EH (cell line): ENCODE measurements at places on chromosomes 16 and 17.

DNA sequence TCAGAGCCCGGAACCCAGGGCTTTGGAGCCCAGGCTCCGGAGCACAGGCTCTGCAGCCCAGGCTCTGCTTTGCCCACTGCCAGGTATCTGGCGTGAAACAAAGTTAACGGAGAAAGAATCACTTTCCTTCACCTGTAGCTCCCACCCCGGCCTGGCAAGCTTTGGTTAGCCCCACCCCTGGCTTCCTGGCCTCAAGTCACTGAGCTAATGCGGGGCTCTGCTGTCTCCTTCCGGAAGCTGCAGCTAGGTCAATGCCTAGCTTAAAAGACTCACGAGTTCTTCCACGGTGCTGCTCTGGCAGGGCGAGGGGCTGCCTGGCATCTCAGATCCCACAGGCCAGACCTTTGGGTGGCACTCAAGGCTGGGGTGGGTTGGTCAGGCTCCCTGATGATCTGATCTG, 21.1 kb upstream of the SPPL2C start:
- DNase-seq, result no peak

- DNase-seq, result no peak
Measured at GRCh38 chr16:11658896-11659708, 9.2 kb upstream of the SNN start.

GRCh38 chr17:9696279-9697044, 51.1 kb downstream of the USP43 start:
- no peak for DNase-seq

DNA sequence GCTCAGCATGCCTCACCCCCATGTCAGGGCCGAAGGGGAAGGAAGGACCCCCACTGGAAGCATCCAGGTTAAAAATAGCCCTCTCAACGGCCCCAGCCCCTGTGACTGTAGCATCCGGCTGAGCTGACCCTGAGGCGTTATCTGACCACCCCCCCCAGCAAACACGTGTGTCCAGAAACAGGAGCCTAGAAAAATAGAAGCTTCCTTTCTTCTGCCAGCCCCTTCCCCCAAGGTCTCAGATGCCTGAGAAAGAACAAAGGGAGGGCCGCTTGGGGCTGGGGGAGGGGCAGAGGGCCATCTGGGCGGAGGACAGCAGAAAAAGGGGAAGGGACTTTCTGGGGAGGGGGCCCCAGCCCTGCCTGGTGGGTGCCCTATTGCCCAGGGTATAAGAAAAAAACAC, 55.8 kb downstream of the ACTG1 start:
- DNase-seq, result no peak

DNA sequence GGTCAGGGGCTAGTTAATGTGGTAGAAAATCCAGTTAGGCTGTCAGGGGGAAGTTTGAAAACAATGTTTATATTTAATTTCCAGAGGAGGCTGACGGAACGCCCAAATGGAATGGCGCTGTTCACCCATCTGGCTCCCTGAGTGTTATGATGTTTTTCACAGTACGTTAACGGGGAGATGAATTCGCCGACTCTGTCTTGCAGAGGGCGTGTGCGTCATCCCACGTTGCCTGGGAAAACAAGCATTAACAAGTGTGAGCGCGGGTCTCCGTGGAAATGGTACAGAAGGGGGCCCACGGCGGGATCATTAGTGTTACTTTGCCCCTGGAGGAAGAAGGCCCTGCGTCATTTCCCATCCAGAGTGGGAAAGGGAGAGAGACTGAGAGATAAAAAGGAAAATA, 29.6 kb downstream of the RGS9 start:
- no peak for DNase-seq

- peak; percentile 69 for DNase-seq
Measured at GRCh38 chr16:59044616-59045015, 310.5 kb upstream of the GOT2 start.

GRCh38 chr16:83409347-83409746, 398.4 kb upstream of the HSBP1 start:
- DNase-seq, result no peak

DNA sequence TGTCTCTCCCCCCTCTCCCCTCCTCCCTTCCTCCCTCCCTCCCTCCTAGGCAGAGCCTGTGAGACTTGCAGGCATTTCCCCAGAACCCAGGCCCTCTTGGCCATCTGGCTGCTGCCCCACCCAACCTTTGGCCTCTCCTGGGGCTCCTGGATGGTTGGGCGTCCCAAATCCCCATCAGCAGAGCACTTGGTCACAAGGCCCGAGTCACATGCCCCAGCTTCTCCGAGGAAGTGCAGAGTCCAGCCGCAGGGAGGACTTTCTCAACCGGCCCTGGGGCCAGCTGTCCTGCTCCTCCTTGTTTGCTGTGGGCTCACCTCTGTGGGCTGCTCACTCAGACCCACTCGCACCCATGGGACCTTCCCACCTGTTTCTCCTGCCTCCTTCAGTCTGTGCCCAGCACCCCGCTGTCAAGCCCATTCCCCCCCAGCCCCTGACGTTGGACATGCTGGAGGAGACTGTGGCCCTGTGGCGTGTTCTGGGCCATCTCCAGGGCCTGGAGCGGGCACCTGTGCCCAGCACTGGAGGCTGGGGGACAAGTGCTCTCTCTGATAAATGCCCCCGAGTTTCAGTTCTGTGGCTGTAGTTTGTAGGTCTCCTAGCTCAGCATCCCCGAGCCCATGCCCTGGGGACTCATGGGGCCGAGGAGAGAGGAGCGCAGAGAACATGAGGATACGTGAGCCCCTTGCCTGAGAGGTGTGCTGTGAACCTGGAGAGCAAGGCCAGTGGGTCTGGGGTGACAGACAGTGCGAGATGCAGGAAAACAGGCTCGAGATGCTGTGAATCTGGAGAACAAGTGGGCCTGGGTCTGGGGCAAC, 42.3 kb upstream of the ZNF750 start:
- no peak for DNase-seq

DNA sequence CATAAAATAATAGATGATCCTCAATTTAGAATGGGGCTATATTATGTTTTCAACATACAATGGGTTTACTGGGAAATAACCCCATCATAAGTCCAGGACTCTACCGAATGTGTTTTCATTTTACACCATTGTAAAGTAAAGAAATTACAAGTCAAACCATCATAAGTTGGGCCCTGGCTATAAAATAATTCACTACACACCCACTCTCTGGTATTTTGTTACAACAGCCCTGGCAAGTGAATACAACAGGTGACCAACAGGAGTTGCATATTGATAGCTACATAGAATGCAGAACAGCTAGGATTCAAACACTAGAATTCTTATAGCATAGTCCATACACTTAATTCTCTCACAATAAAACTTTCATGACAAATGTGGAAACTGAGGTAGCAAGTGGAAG, 673.0 kb upstream of the CA10 start:
- DNase-seq, result no peak

- peak; percentile 92 for DNase-seq
Measured at GRCh38 chr17:28599311-28600184, 723 bp upstream of the SPAG5 start.

DNA sequence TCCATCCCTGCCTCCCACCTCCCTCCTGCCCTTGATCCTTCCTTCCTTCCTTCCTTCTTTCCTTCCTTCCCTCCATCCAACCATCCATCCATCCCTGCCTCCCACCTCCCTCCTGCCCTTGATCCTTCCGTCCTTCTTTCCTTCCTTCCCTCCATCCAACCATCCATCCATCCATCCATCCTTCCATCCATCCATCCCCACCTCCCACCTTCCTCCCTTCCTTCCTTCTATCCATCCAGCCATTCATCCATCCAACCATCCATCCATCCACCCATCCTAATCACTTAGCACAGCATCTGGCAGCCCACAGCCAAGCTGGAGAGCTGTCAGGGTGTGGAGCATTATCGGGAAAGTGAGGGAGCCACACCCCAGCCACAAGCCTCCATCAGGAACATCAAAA, 54.5 kb downstream of the TK2 start:
- DNase-seq, result no peak

- DNase-seq, result peak; percentile 42
Measured at GRCh38 chr17:80270836-80271235, 10.2 kb downstream of the RNF213 start.

GRCh38 chr17:81250286-81251093, 11.4 kb downstream of the NDUFAF8 start:
- no peak for DNase-seq

GRCh38 chr16:30377050-30377811, 2.6 kb downstream of the MYL11 start:
- no peak for DNase-seq

- peak; percentile 68 for DNase-seq
Measured at GRCh38 chr17:74744714-74745547, 3.5 kb upstream of the NHERF1 start.

DNA sequence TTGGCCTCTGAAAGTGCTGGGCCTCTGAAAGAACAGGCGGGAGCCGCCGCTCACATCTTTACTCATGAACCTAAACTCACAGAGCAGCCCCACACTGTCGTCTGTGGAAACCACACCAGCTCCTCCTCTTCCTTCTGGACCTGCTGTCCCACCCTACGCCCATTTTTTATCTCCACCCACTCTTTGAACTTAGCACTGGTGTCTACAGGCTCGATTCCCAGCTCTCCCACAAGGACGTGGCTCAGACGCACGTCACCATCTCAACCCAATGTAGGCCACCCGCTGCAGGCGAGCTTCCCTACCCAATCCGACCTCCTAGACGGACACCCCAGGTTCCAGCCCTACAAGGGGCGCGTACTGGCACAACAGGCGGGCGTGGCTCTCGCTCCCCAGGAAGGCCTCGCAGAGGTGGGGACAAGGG, 62.2 kb downstream of the NXN start:
- DNase-seq, result peak; percentile 63

DNA sequence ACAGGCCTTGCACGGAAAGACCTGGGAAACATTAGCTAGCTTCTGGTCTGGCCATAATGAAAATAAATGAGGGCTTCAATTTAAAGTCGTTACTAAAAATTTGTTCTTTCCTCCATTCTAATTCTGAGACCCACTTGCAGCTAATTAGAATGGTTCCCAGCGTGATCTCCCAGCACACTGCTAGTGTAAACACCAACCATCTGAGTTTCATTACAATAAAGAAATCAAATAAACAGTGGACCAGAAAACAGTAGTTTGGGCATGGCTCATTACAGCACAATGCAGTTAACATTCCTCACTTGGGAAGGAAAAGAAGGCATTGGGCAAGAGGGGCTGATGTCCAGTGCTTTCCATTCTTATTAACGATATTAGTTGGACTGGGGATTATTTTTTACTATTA, 410.9 kb upstream of the SOX9 start:
- DNase-seq, result peak; percentile 70
